Kasumi-1 (cell line): ENCODE measurements at places on chromosomes 3 and 15.

- peak; percentile 82 for DNase-seq
Observed at GRCh38 chr3:183779896-183780465, 45.4 kb downstream of the MAP6D1 start.

GRCh38 chr3:77623500-77623899, 583.6 kb downstream of the ROBO2 start:
- DNase-seq = no peak

- no peak for DNase-seq
Observed at GRCh38 chr15:75947092-75947491, 43.4 kb downstream of the FBXO22 start.

GRCh38 chr3:183438735-183439134, 10.3 kb upstream of the MCF2L2 start:
- no peak for DNase-seq

GRCh38 chr3:127406309-127407025, 118.6 kb upstream of the PRR20G start:
- DNase-seq = no peak

DNA sequence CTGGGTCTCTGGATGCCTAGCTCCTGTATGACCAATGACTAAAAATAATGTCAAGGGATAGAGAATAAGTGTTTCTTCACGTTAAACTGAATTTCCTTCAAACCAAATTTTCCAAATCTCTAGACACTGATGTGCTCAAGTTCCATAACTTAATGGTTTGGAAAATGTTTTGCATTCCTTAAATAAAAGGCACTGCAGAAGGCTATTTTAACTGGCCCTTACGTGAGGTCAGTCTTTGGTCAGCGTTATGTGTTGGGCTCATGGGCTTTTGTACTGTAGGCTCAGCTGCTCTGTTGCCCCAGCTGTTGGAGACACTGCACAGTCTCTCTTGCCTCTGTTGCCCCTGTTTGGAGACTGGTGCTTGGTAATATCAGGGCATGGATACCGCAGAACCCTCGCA, 188.5 kb downstream of the TPRG1 start:
- no peak for DNase-seq

- DNase-seq = no peak
Observed at GRCh38 chr3:45914362-45915058, 28.2 kb downstream of the CCR9 start.

- DNase-seq = no peak
Observed at GRCh38 chr15:52010633-52011595, 8.1 kb upstream of the MAPK6 start.

- no peak for DNase-seq
Observed at GRCh38 chr3:74039105-74039504, 414.4 kb upstream of the PDZRN3 start.

- no peak for DNase-seq
Observed at GRCh38 chr3:168269001-168269400, 173.3 kb upstream of the GOLIM4 start.

DNA sequence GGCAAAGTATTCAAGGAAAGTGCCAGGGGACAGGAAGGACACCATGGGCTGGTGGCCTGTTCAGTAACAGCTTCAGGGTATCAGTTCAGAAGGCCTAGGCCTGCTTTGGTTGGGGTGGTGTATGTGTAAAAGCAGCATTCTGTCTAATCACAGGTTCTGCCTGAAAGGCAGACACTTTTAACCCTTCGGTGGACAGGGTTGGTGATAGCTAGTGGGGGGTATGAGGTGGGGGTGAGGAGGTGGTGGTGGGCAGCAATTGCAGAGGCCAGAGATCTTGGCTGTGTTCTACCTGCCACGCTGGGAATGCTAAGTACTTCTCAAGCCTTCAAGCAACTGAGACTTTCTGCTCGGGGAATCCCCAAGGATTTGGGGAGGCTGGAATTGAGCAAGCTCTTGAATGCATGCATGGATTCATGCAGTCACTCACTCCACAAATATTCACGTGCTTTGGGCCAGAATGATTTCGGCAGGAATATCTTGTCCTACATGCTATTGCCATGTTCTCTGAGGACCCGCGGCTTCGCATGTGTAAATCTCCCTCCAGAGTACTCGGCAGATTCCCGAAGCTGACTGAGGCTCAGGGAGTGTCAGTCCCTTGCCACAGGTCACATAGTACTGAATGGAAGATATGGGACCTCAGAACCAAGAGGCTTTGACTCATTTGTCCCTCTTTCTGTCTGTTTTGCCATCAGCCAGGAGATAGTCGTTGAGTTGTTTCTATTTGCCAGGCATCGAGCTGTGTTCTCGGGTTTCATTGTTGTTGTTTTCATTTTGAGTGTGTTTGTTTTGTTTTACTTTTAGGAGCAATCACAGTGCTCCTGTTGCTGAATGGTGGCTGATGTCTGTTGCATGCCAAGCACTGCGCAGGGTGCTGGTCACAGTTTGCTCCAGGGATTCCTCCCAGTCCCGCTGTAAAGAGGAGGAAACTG, 65.5 kb downstream of the SMAD3 start:
- no peak for DNase-seq

GRCh38 chr3:47583320-47584075, 4.8 kb upstream of the CSPG5 start:
- DNase-seq = no peak
